ENCODE measurements at places on chromosomes 4 and X.

DNA sequence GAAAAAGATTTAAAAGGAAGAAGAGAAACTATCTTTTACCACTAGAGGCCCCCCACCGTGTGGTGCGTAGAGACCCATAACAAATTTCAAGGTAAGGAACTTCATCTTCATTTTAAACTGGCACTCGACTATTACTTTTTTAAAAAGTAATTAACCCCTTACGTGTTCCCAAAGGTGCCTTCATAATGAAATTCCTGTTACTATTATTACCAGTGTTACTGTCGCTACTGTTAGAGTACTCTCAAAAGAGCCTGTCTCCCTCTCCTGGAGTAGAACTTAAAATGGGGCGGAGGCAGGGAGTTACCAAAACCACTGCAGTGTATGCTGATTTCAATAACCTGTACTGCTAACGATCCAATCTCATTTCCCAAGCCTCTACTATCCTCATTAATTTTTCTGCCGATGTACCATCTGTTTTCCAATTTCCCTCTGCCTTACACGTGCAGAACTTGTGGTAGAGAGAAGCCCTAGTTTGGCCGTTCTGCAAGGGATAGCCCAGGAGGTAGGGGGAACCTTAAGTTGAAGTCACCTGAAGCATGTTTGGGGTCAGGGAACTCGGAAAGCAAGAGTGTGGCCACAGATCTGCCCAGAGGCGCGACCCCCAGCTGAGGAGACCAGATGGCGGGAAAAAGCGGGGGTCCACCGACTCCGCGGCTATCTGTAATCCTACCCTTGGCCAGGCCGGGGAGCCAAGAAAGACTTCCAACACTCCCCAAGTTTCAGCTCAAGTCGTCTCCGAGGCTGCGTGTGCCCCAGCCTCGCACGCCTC lies 720 bp upstream of the STK26 start:
- no peak for DNase-seq

GRCh38 chr4:173135241-173135847 lies 33.3 kb upstream of the GALNT7 start:
- DNase-seq = no peak

DNA sequence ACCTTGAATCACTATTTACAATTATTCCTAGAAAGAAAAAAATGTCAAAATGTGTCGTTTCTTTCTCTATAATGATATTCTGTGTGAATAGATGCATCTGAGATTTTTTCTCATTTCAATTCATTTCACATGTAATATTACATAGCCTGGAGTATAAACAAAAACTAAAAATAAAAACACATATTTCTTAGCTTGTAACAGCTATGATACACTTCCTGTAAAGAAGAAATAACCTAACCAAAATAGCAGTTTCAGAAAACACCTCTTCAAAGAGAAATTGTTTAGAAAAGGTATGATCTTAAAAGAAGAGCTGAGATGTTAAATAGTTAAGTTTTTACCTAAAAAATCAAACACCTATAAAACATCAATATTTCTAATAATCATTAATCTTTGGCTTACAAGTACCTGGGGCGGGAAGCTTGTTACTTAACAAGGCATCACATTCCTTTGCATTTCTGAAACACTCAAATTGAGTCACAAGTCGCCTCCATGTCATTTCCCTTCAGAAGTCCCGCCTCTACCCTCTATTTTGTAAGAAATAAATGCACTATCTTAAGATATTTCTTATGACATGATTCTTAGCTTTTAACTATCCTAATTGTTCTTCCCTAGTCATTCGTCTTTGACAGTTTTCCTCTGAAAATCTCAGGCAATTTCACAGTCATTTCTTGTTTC lies 76.5 kb downstream of the PCDH18 start:
- no peak for DNase-seq

- DNase-seq = no peak
These were observed 56.6 kb upstream of the C4orf54 start for GRCh38 chr4:99714179-99714578.

DNA sequence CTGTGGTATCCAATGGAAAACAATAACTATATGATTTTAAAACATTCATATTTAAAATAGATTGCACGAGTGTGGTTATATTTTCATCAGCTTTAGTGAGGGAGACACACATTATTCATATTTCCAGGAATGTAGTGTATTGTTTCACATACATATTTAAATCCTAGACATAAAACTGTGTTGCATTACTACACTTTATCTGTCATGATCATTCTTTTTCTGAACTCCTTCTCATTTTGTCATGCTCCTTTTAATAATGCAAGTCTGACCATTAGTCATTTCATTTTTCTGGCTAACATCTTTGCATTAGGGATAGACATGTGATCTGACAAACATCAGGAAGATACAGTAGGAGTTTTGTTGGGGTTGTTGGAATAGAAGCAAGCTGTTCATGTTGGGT lies 1382.7 kb downstream of the PCDH7 start:
- no peak for DNase-seq

GRCh38 chr4:84750960-84751283 lies 168.0 kb downstream of the CDS1 start:
- DNase-seq = no peak

- DNase-seq = no peak
These were observed 1263.6 kb upstream of the ADGRL3 start for GRCh38 chr4:59936566-59936965.

DNA sequence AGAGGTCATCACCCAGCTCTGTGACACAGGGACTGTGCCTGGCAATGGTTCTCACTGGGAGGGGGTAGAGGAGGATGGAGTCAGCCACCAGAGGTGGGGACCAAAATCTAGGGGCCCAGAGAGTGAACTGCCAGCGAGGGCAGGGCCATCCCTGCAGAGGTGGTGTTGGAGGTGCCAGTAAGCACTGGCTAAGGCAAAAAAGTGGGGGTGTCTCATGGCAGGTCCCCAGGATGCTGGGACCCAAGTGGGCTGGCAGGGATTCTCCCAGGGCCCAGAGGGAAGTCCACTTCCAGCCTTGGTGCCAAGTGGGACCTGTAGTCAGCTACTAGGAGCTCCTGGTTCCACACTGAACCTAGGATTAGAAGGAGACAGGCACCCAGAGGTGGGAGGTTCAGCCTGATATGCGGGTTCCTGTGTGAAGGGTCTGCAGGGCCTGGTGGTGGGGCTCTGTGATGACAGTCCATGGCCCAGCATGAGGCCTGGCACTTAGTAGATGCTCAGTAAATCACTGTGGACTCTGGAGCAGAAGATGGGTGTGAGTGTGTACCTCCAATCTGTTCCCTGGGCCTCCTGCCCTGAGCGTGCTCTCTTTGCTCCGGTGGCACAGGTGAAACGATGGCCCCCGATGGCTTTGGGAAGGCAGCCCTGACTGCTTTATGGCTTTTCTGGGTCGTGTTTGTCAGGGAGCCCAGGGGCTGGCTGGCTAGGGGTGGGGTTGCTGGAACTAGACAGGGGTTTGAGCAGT lies 81.5 kb downstream of the PSAPL1 start:
- no peak for DNase-seq

GRCh38 chrX:107673933-107674479 lies 45.7 kb downstream of the PRPS1 start:
- peak; percentile 88 for DNase-seq

DNA sequence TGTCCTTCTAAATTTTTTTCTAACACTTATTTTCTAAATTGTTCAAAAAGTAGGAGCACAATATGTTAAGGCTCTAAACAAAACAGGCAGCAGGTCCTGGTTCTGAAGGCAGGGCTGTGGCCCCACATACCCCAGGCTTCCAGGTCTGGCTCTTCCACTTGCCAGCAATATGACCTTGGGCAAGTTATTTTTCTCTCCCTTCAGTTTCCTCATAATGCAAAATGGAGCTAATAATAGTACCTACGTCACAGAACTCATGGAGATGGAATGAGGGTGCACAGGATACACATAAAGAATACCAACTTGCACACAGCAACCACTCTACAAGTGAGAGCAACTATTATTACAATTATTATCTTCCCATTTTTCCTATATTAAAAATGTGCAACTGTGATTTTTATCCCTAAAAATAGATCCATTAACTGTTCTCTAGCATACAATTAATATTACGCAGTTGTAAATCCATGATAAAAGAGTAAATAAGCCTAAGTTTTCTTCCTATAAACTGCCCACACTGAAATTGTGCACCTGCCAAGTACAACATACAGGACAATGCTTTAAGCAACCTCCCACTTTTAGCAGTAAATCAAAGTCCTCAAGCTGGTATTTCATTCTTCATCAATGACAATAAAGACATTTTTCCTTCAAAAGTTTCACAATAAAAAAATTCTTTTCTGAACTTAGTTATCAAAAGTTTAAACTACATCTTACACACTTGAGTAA lies 27.0 kb downstream of the OTUD4 start:
- no peak for DNase-seq

- no peak for DNase-seq
These were observed 311.3 kb upstream of the EMCN start for GRCh38 chr4:100828986-100829685.

- DNase-seq = peak; percentile 35
These were observed 92.1 kb downstream of the AFF1 start for GRCh38 chr4:87026800-87027495.

- DNase-seq = peak; percentile 70
These were observed 209.5 kb upstream of the PPP3CA start for GRCh38 chr4:101556842-101557241.

- no peak for DNase-seq
These were observed at the start of gene PRDM8 for GRCh38 chr4:80196922-80197573. Gene PRDM8, plus strand, starts transcription at chr4:80197503. Its CDS starts 2,578 bp downstream, at chr4:80200081.

GRCh38 chr4:168942985-168943384 lies 67.1 kb downstream of the CBR4 start:
- no peak for DNase-seq

DNA sequence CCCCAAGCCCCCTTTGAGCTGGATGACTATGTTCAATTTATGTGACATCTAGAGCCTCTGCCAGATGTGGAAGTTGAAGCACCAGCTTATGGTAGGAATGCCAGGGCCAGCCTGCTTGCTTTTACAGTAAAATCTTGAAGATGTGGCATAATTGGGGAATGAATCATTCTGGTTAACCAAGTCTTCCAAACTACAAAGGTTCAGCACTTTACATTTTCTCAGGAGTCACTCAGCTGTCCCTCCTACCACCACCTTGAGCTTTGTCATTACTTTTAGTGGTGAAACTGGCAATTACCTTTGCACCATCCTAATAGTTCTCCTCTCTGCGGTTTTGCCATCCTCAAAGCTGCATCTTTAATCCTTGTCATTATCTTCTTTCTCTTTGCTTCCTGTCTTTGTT lies 172.2 kb downstream of the HS6ST2 start:
- DNase-seq = no peak

GRCh38 chr4:106816496-106816895 lies 219.6 kb downstream of the DKK2 start:
- no peak for DNase-seq

- no peak for DNase-seq
These were observed 331.0 kb upstream of the EMCN start for GRCh38 chr4:100848841-100849240.

DNA sequence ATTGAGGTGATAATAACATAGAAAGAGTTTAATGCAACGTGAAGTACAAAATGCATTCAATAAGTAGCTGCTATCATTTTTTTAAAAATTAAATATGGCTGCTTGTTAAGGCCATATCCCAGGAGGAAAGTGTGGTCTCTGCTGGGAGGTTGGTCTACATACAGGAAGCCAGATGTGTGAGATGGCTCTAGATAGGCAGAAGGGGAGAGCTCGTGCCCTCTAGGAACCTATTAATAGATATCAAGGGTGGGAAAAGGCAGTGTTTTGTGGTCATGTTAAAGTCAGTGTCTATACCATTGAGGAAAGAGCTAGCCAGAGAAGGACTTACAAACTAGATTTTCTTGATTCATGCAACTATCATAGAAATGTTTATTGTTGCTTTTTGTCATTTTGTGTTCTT lies 140.5 kb downstream of the KLHL8 start:
- no peak for DNase-seq

DNA sequence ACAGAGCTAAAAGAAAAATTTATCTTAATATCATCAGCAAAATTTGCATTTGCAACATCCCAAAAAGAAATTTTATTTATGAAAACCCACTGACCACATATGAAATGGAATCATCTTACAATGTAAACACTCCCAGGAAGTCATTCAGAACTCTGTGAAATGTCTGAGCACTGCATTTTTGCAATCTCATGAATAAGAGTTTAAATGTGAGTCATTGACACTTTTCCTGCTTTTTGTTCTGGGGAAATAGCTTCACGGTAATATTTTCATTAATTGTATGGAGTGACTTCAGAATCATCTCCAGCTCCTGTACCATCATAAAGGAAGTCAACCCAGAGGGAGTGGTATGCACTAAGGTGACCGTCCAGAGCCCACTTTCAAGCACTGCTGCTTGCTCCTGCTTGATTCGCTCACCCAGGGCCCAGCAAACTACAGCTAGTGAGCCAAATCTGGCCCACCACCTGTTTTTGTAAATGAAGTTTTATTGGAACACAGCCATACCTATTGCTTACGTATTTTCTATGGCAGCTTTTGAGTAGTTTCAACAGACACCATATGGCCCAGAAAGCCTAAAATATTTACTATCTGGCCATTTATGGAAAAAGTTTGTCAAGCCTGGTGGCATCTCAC lies 17.2 kb downstream of the EDNRA start:
- no peak for DNase-seq
